ENCODE measurements at places on chromosomes 13 and 19.

DNA sequence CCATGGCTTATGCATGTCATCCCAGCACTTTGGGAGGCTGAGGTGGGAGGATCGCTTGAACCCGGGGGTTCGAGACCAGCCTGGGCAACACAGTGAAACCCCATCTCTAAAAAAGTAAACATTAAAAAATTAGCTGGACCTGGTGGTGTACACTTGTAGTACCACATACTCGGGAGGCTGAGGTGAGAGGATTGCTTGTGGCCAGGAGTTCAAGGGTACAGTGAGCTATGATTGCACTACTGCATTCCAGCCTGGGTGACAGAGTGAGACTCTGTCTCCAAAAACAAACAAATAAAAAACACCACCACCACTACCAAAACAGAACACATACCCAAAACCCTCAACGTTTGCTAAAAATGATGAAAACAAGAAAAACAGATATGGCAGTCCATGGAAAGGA, 15.9 kb downstream of the FBXO17 start:
- DNase-seq = no peak

GRCh38 chr19:50478901-50479715, 2.5 kb upstream of the GARIN5A start:
- DNase-seq = peak; percentile 43

- no peak for DNase-seq
Measured at GRCh38 chr13:91196958-91197357, 150.5 kb upstream of the MIR17HG start.

- DNase-seq = peak; percentile 46
Measured at GRCh38 chr13:49454388-49455006, 10.4 kb downstream of the SETDB2 start.

DNA sequence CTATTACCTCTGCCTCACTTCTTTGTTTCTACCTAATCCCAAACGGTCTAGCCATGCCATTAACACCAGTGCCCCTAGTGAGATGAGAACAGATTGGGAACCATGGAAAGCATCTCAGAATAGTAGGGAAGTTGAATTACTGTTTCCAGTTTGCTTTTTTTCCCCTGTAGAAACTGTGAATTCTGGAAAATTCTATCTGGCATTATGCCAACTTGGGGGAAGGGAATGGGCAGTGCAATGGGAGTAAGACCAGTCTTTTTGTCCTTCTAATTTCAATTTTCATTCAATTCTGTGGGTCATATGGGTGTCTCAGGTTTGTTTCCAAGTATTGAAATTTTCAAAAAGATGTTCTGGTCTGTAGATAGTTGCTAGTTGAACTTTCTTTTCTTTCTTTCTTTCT, 1666.1 kb downstream of the SLITRK1 start:
- DNase-seq = no peak

DNA sequence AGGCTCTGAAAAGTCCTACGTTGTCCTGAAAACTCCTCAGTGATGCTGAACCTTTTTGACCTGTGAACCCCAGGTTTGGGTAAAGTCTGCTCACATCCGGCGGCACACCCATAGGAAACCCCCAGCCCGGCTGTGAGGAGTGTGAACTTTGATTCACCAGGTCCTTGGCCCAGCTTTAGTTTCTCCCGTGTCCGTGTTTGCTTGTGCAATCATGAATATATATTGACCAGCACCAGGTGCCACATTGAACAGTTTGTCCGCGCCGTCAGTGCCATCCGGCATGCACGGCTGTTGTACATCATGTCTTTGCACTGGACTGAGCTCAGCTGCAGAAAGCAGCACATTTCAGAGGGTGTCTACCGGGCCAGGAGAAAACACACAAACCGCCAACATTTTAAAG, 45.3 kb downstream of the NFIC start:
- no peak for DNase-seq

- DNase-seq = no peak
Measured at GRCh38 chr19:50553134-50553703, 15.0 kb downstream of the LRRC4B start.

GRCh38 chr13:43289470-43290255, 266.3 kb downstream of the DNAJC15 start:
- DNase-seq = peak; percentile 61

DNA sequence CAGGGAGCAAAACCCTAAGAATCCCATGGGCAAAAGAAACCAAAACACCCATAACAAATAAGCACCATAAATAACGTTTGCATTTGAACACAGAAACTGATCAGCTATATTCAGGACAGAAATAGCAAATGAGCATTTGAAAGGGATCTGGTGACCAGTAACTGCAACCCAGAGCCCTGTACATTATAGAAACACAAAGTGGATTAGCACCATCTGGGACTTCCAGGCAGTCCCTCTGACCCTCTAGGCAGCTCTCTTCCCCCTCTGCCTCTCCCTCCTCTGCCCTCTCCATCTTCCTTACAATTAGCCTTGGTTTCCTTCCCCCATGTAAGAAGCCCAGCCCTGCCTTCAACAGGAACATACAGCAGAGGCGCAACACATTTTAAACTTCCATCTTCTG, 215.0 kb downstream of the DCLK1 start:
- no peak for DNase-seq

- DNase-seq = no peak
Measured at GRCh38 chr13:111304603-111305289, 15.7 kb upstream of the TEX29 start.
